Posterior cingulate gyrus (tissue), 11 donors: ENCODE measurements at places on chromosomes 2 and 18.

GRCh38 chr18:62091487-62092120 lies 95.3 kb downstream of the PIGN start:
- no peak for DNase-seq

DNA sequence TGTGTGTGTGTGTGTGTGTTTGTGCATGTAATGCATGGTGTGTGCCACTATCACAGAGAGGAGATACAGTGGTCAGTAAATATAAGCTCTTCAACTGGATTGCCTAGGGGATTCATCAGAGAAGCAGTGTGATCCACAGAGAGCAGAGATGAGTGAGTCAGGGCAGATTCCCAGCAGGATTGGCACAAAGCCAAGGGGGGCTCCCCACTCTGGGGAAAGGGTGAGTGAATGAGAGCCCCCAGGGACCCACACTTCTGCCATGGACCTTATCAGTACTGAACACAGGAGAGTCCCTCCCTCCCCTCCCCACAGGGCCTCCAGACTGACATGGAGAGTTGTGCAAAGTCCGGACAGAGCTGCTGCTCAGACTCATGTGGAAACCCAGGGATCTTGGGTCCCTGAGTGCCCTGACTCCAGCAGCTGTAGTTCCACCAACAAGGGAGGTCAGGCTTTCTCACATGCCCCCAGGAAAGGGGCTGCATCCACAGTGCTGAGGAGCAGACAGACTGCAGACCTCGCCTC lies 748.8 kb downstream of the NR4A2 start:
- no peak for DNase-seq

- DNase-seq: no peak
These were observed 131.7 kb upstream of the FSHR start for GRCh38 chr2:49286045-49286444.

DNA sequence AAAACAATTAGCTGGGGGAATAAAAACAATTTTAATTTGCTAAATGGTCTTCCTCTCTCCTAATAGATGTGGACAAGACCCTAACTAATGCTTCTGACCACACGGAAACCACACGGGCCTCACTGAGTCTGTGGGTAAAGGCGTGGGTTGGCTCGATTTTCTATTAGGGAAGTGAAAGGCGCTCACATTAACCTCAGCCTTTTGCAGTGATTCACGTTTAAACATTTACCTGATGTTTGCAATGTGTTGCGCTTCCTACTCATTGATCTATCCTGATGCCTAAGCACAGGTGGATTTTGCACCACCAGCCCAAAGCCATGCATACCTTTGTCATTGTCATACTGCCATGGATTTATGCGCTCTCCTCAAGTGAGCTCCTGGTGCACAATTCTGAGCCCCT lies 35.6 kb upstream of the NRP2 start:
- DNase-seq: no peak

- DNase-seq: no peak
These were observed 99.9 kb upstream of the FN1 start for GRCh38 chr2:215535741-215536140.

DNA sequence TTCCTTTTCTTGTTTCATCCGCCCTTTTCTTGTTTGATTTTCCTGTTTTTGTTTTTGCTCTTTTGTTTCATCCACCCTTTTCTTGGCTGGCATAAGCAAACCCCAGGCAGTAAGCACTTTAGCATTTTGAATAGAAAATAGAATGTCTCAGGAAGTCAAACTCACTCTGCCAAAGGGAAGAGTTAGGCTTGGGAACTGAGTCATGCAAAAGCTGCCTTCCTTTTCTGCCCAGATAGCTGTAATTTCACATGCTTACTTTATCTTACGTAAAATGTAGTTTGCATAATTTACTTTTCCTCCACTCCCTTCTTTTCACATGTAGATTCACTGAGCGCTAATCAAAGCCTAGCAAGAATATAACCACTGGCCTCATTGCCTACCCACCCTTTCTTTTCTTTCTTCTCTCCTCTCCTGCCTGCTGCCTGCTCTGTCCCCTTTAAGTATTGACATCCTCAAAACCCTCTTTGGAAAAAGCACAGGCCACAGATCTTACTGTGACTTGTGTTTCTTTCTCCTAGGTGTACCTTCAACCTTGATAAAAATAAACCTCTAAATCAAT lies 48.4 kb downstream of the CNGA3 start:
- no peak for DNase-seq

DNA sequence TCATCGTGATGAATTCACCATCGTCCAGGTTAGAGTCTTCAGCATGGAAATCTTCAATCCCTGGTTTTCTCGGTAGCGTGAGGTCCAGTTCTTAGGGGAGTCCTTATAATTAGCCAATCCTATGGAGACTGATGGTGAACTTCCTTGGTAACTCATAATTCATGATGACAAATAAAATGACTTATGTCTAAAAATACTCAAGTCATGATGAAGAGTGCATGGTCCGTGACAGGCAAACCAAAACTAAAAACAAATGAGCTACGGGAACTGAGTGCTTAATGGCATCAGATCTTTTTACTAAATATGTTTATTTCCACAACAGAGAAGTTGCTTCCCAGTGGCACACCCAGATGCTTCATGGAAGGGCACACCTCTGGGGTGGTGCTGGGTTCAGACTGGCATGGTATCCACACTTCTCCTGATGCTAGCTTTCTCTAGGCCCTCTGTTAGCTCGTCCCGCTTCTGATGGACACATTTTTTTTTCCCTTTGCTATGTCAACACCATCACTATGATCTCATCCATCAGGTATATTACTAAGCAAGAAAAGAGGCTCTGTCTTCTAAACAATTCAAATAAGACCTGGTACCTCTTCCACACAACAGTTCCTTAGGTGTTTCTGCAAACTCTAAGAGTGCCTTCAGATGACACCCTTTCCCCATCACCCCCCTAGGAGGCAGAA lies 92.8 kb upstream of the NEDD4L start:
- no peak for DNase-seq

- DNase-seq: no peak
These were observed 62.7 kb upstream of the NFATC1 start for GRCh38 chr18:79333046-79333445.
